ENCODE measurements at places on chromosomes 11 and 22.

- no peak for DNase-seq
Measured at GRCh38 chr11:13679768-13680167, 11.3 kb downstream of the FAR1 start.

DNA sequence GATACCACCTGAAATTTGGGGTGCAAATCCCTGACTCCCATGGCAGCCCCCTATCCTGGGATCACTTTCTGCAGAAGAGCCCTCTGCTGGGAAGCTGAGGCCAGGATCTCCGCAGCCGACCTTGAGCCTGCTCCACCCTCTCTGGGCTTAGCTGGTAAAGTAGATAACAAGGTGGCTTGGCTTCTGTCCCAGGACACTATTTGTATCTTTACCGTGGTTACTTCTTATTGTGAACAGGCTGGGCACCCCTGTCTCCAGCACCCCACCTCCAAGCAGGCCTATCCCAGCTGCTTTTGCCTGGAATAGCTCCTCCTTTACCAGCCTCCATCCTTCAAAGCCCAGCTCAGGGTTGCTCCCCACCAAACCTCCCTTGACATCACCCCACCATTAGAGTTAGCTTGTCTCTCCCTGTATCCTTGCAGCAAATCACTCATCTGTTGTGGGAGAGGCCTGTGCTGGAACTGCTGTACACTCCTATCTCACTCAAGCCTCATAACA is 35.2 kb upstream of the P2RY2 start:
- DNase-seq, result no peak

- DNase-seq, result no peak
Measured at GRCh38 chr11:73141031-73141308, 1.1 kb downstream of the FCHSD2 start.

GRCh38 chr22:17438026-17438425 is 68.8 kb downstream of the CECR2 start:
- DNase-seq, result no peak

DNA sequence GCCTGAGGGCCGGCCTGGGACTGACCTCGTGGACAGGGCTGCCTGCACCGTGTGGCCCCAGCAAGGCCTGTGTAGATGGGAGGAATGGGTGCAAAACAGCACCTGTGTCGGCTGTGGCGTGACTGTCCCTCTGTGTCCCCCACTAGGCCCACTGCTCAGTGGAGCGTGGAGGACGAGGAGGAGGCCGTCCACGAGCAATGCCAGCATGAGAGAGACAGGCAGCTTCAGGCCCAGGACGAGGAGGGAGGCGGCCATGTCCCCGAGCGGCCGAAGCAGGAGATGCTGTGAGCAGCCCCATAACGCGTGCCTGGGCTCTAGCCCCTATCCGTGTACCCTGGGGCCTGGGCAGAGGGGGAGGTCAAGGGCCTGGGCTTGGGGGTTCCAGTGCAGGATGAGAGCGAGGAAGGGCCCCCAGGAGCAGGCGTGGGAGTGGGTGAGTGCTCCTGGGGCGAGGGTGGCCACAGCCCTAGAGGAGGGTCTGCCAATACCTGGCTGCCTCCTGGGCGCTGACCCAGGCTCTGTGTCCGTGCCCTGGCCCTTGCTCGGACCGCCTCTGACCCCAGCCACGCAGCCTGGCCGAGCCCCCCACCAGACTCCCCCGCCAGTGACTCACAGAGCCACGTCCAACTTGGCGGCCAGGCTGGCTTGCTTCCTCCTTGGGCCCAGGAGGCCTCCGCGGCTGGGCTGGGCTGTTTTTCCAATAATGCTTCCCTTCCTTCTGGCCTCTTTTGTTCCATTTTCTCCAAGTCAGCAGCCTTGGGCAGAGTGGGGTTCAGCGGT is 11.6 kb downstream of the PRR33 start:
- DNase-seq, result peak; percentile 30

DNA sequence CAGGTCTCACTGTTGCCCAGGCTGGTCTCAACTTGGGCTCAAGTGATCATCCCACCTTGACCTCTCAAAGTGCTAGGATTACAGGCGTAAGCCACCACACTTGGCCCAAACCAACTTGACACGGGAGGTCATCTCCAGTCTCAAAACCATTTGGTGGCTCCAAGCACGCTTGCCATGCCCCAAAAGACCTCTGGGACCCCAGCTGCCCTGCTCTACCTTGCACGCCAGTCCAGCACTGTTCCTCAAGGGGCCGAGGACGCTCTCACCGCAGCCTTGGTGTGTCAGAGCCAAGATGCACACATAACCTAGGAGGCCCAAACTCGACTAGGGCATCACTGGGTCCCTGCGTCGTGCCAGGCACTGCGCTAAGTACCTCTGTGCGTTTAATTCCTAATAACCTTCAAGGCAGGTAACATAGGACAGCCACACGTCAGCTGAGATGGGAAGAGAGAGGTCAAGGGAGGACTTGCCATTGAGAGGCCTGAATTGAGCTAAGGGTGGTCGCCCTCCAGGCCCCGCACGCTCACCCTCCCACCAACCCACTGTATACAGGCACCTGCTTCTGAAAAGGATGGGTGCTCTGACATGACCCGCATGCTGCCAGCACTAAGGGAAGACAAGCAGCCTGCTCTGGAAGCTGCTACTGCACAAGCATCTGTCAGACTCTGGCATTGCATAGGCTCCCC is 4.6 kb upstream of the GAS2L1 start:
- no peak for DNase-seq

GRCh38 chr11:12800032-12800671 is 125.9 kb downstream of the TEAD1 start:
- peak; percentile 74 for DNase-seq

- no peak for DNase-seq
Measured at GRCh38 chr11:39367534-39367933, 2091.9 kb downstream of the LRRC4C start.

DNA sequence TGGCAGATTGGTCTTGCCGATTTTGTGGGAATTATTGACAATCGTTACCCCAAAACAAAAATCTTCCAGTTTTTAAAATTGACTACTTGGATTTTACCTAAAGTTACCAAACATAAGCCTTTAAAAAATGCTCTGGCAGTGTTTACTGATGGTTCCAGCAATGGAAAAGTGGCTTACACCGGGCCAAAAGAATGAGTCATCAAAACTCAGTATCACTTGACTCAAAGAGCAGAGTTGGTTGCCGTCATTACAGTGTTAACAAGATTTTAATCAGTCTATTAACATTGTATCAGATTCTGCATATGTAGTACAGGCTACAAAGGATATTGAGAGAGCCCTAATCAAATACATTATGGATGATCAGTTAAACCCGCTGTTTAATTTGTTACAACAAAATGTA is 37.2 kb downstream of the IGLL1 start:
- DNase-seq, result peak; percentile 48

- no peak for DNase-seq
Measured at GRCh38 chr11:120859552-120860295, 164.2 kb upstream of the TBCEL start.

GRCh38 chr11:105236664-105237063 is 97.1 kb upstream of the CARD18 start:
- peak; percentile 84 for DNase-seq

- DNase-seq, result peak; percentile 15
Measured at GRCh38 chr11:9662273-9662672, 1.6 kb upstream of the SWAP70 start.

DNA sequence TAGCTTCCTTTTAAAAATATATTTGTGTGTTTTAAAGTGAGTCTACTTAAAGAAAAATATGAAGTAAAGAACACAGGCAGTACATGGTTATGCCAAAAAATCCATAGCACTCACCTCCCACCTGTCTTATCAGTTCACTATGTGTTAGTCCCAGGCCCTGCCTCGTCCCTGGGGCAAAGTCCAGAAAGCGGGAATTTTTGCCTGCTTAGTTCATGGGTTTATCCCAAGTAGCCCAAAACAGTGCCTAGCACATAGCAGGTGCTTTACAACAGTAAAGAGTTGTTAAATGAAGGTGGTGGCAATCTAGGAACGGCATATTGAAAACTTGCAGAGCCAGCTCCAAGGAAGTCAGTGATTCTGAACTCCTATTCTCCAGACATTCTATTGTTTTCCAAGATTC is 154.0 kb downstream of the MN1 start:
- no peak for DNase-seq

- peak; percentile 44 for DNase-seq
Measured at GRCh38 chr11:12402691-12403120, 25.3 kb downstream of the PARVA start.

GRCh38 chr22:30871391-30872284 is 96.9 kb downstream of the MORC2 start:
- no peak for DNase-seq

- no peak for DNase-seq
Measured at GRCh38 chr22:24514241-24515026, 19.3 kb downstream of the UPB1 start.

DNA sequence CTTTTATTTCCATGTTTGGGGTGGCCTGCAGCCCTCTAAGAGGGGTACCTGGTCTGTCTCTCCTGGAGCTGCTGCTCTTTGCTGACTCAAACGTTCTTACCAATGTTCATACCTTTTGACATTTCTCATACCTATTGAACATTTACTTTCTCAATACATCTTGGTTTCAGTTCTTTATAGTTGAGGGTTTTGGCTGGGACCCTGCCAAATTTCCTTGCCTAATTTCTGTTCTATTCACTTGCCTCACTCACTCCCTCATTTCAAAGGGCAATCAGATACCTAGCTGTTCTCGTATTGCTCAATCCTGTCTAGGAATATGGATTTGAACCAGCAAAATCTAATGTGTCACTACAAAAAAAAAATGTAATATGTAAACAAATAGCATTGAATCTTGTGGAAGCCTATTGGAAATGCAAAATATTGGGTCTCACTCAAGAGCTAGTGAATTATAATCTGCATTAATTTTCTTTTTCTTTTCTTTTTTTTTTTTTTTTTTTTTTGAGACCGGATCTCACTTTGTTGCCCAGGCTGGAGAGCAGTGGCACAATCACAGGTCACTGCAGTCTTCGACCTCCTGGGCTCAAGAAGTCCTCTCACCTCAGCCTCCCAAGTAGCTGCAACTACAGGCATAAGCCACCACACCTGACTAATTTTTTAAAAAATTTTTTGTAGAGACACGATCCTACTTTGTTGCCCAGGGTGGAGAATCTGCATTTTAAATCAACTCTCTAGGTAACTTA is 7.5 kb downstream of the OR6M1 start:
- no peak for DNase-seq

DNA sequence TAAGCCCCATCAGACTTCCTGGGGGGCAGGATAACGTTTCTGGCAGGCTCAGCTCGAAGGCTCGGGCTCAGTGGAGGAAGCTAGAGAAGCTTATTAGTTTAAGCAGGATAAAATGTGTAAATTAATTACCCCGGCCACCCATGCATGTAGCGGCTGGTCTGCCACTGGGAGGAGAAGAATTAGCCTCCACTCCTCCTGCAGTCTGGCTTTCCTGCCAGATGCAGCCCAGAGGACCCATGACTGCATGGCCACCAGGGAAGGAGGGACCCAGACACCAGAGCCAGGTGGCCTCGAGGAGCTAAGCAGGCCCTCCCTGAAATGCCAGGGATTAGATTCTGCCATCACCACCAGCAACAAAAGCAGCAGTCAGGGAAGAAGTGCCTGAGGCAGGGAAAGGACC is 32.3 kb downstream of the TRIM29 start:
- DNase-seq, result no peak

DNA sequence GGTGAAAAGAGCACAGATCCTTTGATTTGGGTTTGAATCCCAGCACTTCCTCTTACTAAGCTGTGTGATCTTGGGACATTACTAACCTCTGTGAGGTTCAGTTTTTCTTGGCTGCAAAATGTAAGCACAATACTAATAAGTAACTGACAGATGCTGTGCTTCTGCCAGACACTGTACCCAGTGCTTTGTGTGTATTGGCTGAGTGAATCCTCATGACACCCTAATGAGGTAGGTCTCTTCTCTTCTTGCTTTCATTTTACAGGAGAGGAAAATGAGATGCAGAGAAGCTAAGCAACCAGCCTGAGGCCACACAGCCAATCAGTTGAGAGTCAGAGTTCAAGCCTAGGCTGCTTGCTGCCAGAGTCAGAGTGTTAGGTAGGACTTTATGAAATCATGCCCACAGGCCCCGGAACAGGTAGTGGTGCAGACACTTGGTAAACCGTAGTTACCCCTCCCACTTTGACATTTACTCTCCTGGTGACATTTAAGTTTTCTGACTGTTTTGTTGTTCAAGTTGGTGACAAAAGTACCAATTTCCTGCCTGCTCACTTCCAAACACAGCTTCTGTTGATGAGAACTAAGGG is 21.2 kb downstream of the PTPRJ start:
- DNase-seq, result peak; percentile 95

DNA sequence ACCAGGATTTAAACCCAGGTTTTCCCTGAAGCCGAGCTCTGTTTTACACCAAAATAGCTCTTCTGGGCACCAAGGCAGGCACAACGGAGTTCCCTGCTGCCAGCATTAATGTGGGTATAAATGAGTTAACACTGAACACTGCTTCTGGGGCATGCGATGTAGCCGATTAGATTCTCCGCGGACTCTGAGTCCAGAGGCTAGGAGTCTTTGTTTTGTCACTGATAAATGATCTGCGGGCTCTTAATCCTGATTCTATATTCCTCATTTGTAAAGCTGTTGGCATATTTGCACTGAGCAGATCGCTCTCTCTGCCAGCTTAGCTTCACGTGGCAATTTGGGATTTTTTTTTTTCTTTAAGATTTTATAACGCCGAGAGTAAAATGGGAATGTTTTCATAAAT is 16.8 kb upstream of the LDLRAD3 start:
- DNase-seq, result no peak

- no peak for DNase-seq
Measured at GRCh38 chr11:3194016-3194816, 24.4 kb downstream of the MRGPRG start.

GRCh38 chr11:3169255-3170043 is 4.3 kb upstream of the OSBPL5 start:
- peak; percentile 65 for DNase-seq

- DNase-seq, result peak; percentile 34
Measured at GRCh38 chr22:17808693-17809403, 34.6 kb upstream of the BID start.

GRCh38 chr11:3022982-3023381 is 30.9 kb upstream of the NAP1L4 start:
- DNase-seq, result peak; percentile 96

DNA sequence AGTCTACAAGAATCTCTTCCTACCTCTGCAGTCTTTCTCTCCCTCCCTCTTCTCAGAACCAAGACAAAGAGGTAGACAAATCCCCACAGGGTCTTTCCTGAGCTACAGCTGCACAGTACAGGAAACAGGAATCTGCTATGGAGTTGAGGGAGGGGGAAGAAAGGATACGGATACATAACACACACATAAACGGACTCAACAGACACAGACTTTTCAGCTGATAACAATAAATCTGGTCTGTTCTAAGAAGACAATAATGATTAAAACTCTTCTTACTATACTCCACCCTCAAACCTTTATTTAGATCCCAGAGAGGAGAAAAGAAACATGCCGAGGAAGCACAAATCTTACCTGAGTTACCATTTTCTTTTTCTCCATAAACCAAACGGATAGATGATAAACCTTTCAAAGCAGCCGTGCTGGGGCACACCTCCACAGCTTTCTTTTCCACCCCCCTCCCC is 122.2 kb downstream of the APOL5 start:
- peak; percentile 36 for DNase-seq

GRCh38 chr22:46061501-46062231 is 84.7 kb upstream of the WNT7B start:
- DNase-seq, result no peak

All from choroid plexus epithelial cell (primary cell).